Stimulated activated CD4-positive, alpha-beta T cell treated with anti-CD3 and anti-CD28 coated beads, Interleukin-4, amount 100 ng/mL, for 1 hour (primary cell): ENCODE measurements at places on chromosomes 2 and 18.

GRCh38 chr2:101349893-101350662 lies 37.2 kb downstream of the CREG2 start:
- DNase-seq: no peak

DNA sequence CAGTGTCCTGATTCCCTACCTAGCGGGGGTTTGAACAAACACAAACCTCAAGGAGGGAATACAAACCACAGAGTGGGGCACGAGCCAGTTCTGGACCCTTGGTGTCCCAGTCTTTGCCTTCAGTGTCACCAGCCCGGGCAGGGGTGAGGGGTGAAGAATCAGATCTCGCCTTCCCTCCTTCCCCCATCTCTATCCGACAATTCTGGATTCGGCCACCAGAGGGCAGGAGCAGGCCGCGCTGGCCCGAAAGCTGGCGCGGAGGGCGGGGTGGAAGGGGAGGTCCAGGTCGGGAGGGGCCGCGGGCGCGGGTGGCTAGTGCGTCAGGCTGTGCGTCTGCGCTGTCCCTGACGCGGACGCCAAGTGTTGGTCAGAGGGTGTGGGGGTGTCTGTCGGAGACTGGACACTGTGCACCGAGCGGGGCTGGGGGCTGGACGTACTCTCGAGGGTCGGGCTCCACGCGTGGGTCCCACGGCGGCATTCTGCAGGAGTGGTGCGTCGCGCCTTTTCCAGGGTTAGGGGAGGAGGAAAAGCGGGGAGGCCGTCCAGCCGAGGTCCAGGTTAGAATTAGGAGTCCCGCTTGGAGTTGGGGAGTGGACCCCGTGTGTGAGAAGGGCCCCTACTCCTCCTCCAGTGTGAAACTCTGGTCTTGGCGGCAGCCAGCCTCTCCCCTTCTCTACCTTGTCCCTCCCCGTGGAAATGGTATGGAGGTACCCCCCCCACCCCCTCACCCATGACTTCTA lies 2.9 kb upstream of the CRYBA2 start:
- DNase-seq: peak; percentile 82

- DNase-seq: no peak
Observed at GRCh38 chr2:160075171-160075570, 12.8 kb upstream of the PLA2R1 start.

DNA sequence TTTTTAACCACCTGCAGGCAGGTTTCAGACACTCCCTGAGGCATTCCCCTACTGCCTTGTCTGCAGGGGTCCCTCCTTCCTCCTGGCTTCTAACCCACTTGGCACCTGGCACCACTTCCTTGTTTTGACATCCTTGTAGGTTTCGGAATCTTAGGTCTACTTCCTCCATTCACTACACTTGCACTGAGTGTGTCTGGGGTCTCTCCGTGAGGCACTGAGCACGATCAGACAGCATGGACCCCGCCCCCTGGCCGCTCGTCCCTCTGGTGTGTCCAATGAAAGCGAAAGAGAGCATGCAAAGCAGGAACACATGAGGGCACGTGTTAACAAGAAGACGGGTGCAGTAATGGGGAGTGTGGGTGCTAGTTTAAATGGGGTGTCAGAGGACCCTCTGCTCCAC lies 63.8 kb downstream of the HAUS1 start:
- DNase-seq: no peak

DNA sequence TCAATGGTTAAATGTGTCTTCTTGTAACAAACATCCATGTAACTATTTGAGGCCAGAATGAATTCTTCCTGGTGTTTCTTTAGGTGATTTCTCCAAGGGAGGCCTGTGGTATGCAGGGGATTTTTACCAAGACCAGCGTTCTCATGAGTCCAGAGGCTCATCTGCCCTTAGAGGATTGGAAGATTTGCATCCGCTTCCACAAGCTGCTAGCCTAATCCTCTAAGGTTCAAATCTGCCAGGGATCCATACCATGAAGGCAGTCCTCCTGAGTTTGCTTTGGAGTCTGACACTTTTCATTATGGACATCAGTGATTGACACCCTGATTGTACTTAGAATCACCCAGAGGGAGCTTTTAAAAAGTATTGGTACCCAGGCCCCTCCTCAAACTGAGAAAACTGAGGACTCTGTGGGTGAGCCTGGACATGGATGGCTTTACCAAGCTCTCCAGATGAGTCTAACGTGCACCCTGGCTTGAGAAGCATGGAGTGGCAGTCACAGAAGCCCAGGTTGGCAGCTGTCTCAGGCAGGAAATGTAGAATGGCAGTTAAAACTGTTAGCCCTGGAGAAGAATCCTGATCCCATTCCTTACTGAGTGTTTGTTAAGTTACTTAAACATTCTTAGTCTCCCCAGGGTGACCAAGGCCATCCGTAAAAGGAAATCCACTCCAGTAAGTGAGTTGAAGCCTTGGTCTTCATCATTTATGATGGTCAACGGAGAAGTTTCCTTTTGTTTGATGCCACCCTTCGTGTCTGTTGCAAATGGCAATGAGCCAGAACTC lies 95.3 kb upstream of the RMDN2 start:
- DNase-seq: no peak

DNA sequence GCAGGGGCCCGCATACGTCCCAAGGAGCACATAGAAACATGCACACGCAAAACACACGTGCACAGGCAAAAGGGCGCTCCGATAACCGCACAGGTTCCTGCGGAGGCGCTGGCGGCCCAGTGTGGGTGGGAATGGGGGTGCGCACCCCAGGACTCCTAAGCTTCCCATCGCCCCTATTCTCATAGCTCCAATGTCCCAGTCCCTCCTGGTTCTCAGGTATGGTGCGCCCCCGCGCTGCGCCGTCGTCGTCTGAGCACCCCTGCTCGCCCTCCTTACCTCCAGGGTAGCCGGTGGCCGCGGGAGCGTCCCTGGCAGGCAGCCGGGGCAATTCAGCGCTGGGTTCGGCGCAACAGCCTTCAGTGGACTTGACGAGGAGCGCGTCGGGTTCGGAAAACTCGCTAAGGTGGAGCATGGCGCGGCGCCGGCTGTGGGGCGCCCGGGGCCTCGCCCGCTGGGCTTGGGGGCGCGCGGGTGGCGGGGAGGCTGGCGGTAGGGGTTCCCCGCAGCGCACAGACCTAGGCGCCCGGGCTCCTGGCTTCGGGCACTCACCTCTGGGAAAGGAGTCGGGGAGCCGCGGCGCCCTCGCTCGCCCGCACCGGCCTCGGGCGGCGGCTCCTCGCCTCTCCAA lies 328 bp downstream of the EGR4 start:
- peak; percentile 10 for DNase-seq

GRCh38 chr18:27114842-27115241 lies 70.3 kb downstream of the CHST9 start:
- DNase-seq: no peak

DNA sequence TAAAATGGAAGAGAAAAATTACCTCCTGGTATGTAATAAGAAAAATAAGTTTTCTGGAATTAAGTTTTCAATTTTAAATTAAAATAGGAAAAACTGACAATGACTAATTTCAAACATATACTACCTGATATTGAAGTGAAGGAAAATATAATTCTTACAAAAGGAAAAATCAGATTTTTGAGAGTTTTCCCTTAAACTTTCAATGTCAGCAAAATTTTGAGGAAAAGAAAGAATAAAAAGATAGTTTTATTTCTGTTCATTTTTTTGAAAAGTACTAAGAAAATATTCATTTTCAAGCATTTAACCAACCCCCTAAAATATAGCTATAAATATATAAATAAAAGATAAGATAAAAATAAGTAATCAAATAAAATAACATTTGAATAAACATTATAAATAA lies 87.1 kb downstream of the TMX3 start:
- DNase-seq: no peak

- no peak for DNase-seq
Observed at GRCh38 chr2:174527101-174527721, 40.4 kb upstream of the GPR155 start.

DNA sequence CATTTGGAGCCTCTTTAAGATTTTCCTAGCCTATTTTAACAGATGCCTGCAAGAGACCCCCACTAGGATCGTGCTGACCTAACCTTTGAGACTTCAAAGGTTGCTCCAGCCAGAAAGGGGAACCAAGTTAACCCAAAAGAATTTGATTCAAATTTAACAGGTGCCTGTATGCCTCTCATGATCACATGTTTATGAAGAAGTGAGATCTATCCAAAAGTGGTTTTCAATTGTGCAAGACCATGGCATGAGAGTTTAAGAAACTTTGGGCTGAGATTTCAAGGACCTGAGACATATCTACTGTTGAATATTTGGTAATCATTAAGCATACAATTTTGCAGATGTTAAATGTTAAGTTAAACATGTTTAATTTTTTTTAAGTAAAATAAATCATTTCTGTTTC lies 1.3 kb upstream of the RSAD2 start:
- no peak for DNase-seq

DNA sequence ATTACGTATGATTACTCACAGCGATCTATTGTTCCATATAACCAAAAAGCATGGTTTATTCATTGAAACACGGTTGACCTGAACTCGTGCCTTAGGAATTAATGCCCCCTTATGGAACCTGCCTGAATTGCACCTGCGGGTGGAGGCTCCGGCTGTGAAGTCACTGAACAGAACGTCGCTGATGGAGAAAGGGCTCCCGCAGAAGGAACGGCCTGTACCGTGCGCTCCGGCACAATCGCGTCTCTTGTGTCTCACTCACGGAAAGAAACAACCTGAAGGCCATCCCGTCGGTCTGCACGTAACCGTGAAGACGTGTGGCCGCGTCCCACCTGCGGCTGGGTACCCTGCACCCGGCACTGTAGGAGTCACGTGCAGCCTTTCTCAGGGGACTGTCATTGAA lies 133.1 kb downstream of the NFATC1 start:
- DNase-seq: peak; percentile 74

- no peak for DNase-seq
Observed at GRCh38 chr2:64538764-64539433, 14.8 kb downstream of the AFTPH start.

- no peak for DNase-seq
Observed at GRCh38 chr2:15472876-15473275, 88.3 kb downstream of the NBAS start.
